Fibroblast of skin of right biceps (primary cell): ENCODE measurements at places on chromosomes 5 and 9.

- DNase-seq = no peak
Observed at GRCh38 chr5:37090781-37091180, 158.4 kb downstream of the CPLANE1 start.

- peak; percentile 88 for DNase-seq
Observed at GRCh38 chr9:121944711-121945191, 148.4 kb downstream of the TTLL11 start.

- DNase-seq = no peak
Observed at GRCh38 chr9:117340422-117340821, 74.4 kb downstream of the ASTN2 start.

- DNase-seq = peak; percentile 25
Observed at GRCh38 chr5:142245786-142246185, 79.0 kb downstream of the SPRY4 start.

DNA sequence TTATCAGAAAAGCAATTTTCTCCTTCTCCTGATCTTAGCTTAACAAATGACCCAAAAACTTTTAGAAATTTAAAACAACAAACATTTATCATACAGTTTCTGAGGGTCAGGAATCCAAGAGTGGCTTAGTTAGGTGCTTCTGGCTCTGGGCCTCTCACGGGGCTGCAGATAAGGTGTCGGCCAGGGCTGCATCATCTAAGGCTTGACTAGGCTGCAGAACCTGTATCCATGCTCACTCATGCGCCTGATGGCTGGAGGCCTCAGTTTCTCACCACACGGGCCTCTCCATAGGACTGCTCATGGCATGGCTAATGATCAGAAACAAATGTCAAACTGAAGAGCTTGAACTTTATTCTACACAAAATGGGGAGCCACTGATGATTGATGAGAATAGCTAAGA lies 210.0 kb downstream of the SEC61B start:
- DNase-seq = no peak

DNA sequence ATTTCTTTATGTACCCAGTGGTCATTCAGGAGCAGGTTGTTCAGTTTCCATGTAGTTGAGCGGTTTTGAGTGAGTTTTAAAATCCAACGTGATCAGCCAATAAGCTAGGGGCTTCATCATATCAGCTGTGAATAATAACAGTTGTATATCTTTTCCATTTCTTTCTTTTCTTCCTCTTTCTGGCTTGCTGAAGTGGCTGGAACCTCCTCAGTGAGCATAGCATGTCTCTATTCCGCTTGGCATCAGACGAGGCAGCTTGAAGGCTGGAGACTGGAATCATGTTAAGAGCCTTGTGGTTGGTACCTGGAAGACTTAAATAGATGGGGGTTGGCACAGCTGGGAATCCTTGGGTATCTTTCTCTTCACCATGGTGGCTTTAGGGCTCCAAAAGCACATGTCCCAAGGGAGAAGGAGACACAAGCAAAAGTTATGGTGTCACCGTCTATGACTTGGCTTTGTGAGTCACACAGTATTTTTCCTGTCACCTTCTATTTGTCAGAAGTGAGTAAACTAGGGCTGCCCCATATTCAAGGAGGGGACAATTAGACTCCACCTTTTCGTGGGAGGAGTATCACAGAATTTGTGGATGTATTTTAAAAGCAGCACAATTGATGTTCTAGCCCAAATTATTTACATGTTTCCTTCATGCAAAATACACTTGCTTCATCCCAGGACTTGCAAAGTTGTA lies 38.0 kb upstream of the RETREG1 start:
- DNase-seq = no peak
